ENCODE measurements at places on chromosomes 5 and 9.
A peak's percentile ranks its signal among the peaks of the same experiment; 100 is the strongest.

GRCh38 chr5:51987669-51988209 lies 604.5 kb downstream of the ISL1 start:
- no peak for DNase-seq

- DNase-seq: no peak
Observed at GRCh38 chr9:135120249-135120648, 32.8 kb downstream of the OLFM1 start.

- DNase-seq: no peak
Observed at GRCh38 chr5:74762599-74762998, 4.3 kb downstream of the GFM2 start.

DNA sequence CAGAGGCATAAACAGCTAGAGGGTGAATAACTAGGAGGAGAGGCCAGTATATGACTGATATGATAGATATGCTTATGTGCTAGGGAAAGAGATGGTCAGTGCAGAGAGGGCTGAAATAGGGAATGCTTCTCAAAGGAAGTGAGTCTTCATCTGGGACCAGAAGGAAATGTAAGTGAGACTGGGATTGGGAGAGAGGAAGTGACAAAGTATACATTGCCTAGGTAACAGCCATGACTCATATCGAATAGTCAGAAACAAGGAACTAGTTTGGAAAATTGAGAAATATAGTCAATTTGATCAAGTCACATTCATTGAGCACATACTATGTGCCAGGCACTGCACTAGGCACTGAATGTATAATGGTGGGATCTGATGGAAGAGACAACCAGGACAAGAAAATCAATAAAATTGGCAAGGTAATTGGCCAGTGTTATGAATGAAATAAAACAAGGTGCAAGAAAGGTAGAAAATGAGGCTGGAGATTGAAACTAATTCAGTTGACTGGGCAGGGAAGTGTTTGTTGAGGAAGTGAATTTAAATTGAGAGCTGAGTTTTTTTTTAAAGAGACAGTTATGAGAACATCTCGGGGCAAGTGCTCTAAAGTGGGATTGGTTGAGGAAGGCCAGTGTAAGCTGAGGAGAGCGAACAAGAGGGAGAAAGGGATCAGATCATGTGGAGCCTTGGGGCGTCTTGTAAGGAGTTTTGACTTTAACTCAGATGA lies 4.3 kb downstream of the ERAP2 start:
- DNase-seq: no peak

DNA sequence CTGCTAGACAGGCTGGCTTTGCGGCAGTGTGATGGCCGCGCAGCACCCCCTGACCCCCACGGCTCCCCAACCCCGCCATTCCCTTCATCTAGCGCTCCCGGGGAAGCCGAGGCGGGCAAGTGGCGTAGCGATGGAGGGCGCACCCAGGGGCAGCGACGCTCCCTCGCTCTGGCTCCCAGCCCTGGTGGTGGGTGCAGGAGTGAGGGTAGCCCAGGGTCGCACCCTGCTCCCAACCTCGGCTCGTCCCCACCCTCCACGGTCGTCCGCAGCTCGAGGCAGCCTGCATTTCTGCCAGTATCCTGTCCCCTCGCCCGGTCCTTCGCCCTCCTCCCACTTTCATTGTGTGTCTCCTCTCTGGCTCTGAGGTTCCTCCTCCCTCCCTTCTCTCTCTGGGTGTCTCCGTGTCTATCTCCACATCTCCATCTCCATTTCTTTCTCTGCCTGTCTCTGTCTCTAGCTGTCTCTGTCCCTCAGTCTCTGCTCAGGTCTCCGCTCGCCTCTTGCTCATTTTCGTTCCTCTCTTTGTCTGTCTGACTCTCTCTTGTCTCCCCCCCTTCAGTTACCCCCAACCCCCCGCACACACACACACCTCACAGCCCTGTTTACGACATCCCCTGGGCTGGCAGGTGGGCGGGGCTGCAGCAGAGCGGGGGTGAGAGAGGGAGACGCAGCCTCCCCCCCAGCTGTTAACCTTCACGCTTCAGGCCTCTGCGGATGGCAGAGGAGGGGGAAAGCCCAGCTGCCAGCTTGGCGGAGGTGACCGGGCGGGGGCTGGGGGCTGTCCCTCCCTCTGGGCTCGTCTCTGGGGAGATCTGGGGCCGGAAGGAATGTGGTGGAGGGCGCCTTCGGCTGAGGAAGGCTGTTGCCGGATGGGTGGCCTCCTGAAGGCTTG lies 48.7 kb upstream of the PSD2 start:
- peak; percentile 27 for DNase-seq

- DNase-seq: no peak
Observed at GRCh38 chr5:33726422-33727165, 165.2 kb downstream of the ADAMTS12 start.

Data from SHP77 (cell line).